ENCODE measurements at places on chromosomes 13 and 19. TPM values are rescaled to one million over a fixed set of nuclear protein-coding genes. Genes with fewer than 3 reads are reported as not detected.

ZNF534 gene
- 0.64 TPM for polyA plus RNA-seq

ARHGAP45 gene
- polyA plus RNA-seq: 10.2 TPM

OR7A5 gene
- not detected for polyA plus RNA-seq

DNA sequence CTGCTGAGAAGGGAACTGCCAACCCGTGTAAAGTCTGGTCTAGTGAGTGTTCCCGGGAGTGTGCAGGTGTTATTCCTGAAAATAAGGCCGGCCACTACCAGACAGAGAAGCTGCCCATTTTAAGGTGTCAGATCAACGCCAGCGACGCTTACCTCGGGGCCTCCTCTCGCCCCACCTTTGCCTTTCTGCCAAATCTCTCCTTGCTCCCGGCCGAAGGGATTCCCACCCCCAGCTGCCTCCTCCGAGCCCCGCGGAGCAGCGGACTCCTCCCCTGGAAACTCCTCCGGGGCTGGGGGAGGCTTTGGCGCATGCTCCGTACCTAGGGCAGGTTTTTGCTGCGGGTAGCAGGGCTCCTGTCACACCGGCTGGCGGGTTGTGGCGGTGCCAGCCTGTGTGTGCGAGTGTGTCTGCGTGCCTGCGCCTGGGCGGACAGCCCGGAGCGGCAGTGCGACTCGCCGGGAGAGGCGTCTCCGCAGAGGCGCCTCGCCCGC is at the start of gene HS6ST3:
Gene HS6ST3, plus strand, starts transcription at position 359 of the 491 bp plus-strand sequence.
- no peak for DNase-seq

DNA sequence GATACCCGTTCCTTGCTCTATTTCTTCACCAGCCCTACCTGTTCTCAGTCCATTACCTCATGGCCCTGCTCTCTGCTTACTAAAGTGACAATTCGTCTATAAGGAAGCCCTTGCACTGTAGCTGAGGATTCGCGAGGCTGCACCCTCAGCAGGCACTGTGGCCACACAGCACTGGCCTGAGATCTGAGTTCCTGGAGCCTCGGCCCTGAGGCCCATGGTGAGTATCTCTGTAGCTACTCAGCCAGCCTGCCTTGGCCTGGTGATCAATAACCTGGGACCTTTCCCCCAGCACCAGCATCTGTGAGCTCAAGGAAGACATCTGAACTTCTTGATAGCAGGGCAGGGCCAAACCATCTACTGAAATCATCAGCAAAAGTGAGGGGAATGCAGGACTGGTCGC is 90.7 kb downstream of the RGCC start:
- no peak for DNase-seq

- DNase-seq: no peak
Observed at GRCh38 chr13:100461309-100462030, 127.1 kb downstream of the GGACT start.

DNA sequence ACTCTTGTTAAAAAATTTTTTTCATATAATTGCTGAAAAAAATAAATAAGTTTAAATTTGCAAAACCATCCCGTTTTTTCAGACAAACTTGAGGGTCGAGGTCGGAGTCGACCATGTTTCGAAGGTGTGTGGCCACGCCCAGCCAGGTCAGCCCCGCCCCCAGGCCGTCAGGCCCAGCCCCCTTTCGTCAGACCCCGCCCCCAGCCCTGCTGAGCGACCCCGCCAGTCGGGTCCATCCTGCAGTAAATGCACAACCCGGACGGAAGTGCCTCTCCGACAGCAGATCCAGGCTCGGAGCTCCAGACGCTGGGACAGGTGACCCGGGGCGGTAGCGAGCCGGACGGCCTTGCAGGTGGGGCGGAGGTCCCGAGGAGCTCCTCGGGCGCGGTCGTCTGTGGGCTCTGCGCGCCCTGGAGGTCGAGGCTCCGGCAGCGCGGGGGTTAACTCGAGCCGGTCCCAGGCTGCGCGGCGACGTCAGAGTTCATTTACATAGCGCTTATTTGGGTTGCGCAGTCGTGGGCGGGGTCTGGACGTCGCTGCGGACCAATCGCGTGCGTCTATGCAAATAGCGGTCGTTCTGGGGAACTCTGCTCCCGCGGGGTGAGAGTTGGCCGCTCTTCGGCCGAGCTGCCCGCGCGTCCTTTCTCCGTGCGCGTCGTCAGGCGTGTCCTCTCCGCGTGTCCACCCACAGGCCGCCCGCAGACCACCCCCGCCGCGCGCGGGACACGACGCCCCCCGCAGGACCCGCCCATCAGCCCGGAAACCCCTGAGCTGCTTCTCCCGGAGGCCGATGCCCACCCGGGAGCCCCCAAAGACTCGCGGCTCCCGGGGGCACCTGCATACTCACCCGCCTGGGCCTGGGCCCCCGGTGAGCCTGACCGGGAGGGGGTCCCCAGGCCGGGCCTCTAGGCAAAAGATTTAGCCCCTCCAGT is at the start of gene OCEL1:
Gene OCEL1, plus strand, starts transcription at position 225 of the 932 bp plus-strand sequence. Its CDS starts 22 bp downstream, at position 247.
- peak; percentile 98 for DNase-seq

DNA sequence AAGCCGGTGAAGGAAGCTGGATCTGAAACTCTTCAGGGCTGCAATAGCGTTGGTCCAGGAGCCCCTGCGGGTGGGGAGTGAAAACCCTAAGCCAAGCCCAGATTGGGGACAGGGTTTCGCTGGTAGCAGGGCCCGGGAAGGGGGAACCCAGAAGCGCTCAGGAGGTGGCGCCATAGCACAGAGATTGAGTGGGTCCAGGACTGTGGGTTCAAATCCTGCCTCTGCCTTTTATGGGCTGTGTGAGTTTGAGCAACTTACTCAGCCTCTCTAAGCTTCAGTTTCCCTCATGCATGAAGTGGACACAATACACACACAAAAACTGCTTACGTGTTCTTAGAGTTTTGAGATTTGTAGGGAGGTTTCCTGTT is 8.3 kb upstream of the SYCN start:
- no peak for DNase-seq

- DNase-seq: peak; percentile 48
Observed at GRCh38 chr13:110387451-110388107, 80.5 kb downstream of the COL4A2 start.
